ENCODE measurements at places on chromosomes 7 and 10.

- DNase-seq: no peak
These were observed 19.7 kb downstream of the SUFU start for GRCh38 chr10:102523250-102524029.

DNA sequence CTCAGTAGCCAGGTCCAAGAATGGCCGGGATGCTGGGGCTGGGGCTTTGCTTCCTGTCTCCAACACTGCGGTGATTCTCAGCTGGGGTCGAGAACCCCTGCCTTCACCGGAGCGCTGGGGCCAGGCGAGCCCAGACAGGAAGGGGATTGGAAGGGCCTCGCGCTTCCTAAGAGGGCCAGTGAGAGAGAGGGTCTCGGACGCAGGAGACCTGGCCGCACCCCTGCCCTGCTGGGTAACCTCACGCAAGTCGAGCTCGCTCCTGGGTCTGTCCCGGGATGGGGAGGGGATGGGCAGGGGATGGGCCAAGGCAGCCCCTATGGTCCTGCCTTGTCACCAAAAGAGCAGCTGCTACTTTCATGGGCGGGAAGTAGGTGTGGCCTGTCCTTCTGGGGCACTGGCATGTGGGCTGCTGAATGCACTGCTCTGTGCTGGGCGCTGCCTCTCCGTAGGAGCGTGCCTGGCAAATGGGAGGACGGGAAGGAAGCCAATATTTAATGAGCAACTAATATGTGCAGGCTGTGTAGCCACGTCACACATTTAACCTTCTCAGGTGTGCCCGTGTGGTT is 20.0 kb downstream of the KCNK18 start:
- DNase-seq: no peak

GRCh38 chr10:31756101-31756728 is 172.4 kb downstream of the ARHGAP12 start:
- DNase-seq: no peak

- DNase-seq: no peak
These were observed 44.8 kb upstream of the SP8 start for GRCh38 chr7:20831451-20831850.

GRCh38 chr7:67631476-67631875 is 634.8 kb downstream of the TYW1 start:
- no peak for DNase-seq

GRCh38 chr7:47428052-47428767 is 153.7 kb downstream of the TNS3 start:
- no peak for DNase-seq

GRCh38 chr7:21084286-21084685 is 297.6 kb upstream of the SP8 start:
- no peak for DNase-seq

GRCh38 chr10:116779076-116779687 is 36.8 kb upstream of the HSPA12A start:
- no peak for DNase-seq

- DNase-seq: no peak
These were observed 158.8 kb upstream of the SP8 start for GRCh38 chr7:20945451-20945850.

- DNase-seq: no peak
These were observed 43.4 kb downstream of the DNMBP start for GRCh38 chr10:99966306-99966705.

GRCh38 chr10:60717852-60718251 is 60.4 kb upstream of the CDK1 start:
- DNase-seq: no peak

GRCh38 chr10:97999066-97999922 is 31.1 kb downstream of the CRTAC1 start:
- DNase-seq: no peak

- no peak for DNase-seq
These were observed 67.7 kb downstream of the BRAF start for GRCh38 chr7:140857048-140857447.

- no peak for DNase-seq
These were observed 25.4 kb upstream of the LRGUK start for GRCh38 chr7:134101716-134102115.

DNA sequence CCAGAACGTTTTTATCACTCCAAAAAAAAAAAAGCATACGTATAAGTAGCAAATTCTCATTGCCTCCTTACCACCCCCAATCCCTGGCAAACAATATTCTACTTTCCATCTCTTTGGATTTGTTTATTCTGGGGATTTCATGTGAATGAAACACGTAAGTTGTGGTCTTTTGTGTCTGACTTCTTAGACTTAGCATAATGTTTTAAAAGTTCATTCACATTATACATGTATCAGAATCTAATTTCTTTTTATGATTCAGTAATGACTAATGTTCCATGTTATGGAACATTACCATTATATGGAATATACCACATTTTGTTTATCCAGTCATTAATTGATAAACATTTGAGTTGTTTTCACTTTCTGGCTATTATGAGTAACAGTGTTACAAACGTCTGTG is 12.5 kb upstream of the KLHL7 start:
- no peak for DNase-seq

Data from stimulated activated CD8-positive, alpha-beta memory T cell treated with anti-CD3 and anti-CD28 coated beads, Interleukin-4, amount 100 ng/mL, for 1 hour (primary cell).